ENCODE measurements at places on chromosomes 2 and 18.

DNA sequence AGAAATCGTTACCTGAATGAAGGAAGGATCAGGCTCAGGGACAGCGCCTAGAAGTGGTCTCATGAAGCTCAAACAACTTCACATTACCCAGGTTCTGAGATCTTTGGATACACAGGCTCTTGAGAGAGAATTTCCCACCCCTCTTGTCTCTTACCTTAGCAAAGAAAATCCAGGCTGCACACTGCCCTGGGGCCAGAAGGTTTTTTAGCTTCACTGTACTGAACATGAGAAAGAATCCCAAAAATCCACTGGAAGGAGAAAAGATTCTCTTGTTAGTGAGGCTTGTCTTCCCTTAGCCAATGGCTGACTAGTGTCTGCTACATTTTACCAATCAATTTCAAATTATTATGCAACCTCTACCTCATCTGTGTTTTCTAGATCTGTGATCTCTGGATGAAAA lies 101.0 kb upstream of the RIOK3 start:
- no peak for DNase-seq

DNA sequence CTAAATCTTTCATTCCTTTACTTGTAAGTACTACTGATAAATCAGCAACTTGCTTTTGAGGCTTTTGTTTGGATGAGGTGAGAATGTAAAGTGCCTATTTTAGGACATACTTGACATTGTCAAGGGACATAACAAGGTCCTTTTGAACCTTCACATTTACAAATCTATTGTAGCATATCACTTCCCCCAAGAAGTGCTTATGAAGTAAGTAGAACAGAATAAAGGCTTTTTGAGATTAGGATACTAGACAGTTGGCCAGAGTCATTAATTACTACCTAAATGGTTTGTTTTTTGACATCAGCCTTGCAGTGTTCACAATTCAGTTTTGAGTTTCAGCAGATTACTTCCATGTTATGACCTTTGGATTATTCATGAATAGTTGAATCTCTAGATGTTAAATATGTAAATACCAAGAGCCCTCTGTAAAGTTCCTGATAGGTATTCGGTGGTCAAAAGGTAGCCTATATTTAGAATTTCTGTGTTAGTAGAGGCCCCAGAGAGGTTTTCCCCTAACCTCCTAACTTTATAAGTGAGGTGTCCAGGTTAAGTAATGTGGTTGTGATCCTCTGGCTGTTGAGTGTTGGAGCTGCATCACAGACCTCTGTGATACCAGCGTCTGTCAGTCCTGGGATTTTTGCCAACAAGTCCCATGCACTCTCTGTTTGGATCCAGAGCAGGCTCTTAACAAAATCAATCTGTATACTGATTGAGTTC lies 67.2 kb downstream of the LCLAT1 start:
- peak; percentile 18 for DNase-seq

- DNase-seq, result no peak
Observed at GRCh38 chr2:22944143-22944542, 440.8 kb upstream of the KLHL29 start.

- peak; percentile 37 for DNase-seq
Observed at GRCh38 chr2:145644820-145645302, 1124.9 kb upstream of the ZEB2 start.

DNA sequence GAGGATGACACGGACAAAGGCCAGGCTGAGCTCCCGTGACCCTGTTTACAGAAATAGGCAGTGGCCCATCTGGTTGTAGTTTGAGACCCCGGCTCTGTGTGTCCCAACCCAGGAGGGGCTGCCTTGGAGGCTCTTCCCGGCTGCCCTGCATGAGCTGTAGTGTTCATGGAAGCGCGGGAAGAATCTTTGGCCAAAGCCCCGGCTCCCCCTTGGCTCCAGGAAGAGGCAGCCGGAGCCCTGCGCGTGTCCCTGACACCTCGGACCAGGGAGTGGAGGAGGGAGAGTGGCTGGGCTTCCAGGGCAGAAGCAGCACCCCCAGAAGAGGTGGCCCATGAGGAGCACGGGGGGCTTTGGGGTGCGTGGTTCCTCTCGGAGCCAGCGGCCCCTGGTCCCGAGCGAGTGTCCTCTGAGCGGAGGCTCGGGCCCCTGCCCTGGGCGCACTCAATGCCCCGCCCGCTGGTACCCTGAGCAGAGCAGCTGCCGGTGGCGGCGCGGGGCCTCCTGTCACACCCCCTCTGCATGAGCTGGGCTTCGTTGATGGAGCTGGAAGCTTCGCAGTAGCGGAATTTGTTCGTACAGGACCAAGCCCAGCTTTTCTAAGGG lies 21.7 kb downstream of the GPR35 start:
- no peak for DNase-seq

- no peak for DNase-seq
Observed at GRCh38 chr2:40346535-40347354, 105.1 kb downstream of the SLC8A1 start.

GRCh38 chr2:1595274-1595673 lies 149.0 kb downstream of the PXDN start:
- no peak for DNase-seq

- no peak for DNase-seq
Observed at GRCh38 chr18:79634593-79635426, 44.8 kb upstream of the CTDP1 start.
